ENCODE measurements at places on chromosomes 3 and 15.
A peak's percentile ranks its signal among the peaks of the same experiment; 100 is the strongest.

GRCh38 chr15:78841376-78841706, 30.1 kb upstream of the ADAMTS7 start:
- peak; percentile 60 for DNase-seq

- no peak for DNase-seq
Observed at GRCh38 chr15:89327113-89327512, 7.5 kb downstream of the POLG start.

GRCh38 chr15:70094690-70095311, 2.9 kb downstream of the TLE3 start:
- peak; percentile 26 for DNase-seq

- DNase-seq = no peak
Observed at GRCh38 chr3:1330107-1330506, 237.3 kb downstream of the CNTN6 start.

GRCh38 chr3:107208796-107209195, 168.4 kb upstream of the CCDC54 start:
- no peak for DNase-seq

- DNase-seq = no peak
Observed at GRCh38 chr3:9690451-9691450, 12.9 kb upstream of the CPNE9 start.

DNA sequence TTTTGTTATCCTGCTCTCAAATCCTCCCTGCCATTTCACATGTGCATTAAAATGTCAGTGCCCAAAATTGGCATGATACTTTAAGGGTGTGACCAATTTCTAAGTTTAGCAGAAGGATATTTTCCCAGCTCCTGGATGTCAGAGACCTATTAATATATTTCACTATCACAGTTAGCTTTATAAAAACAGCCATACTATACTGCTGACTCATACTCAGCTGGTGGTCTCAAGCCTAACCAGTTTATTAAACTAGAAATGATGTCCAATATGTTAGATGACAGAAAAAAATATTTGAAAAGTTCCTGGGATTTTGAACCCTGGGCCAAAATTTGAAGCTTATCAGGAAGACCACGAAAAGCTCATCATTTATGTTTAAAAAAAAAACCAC, 60.9 kb upstream of the ZNF280D start:
- peak; percentile 87 for DNase-seq

Measured in fibroblast of skin of right biceps (primary cell).